ENCODE measurements at places on chromosomes 7 and 10.
A peak's percentile ranks its signal among the peaks of the same experiment; 100 is the strongest.

GRCh38 chr7:143429770-143430698 lies 13.2 kb upstream of the TAS2R60 start:
- DNase-seq, result no peak

- no peak for DNase-seq
These were observed 73.4 kb downstream of the SGMS1 start for GRCh38 chr10:50550291-50550839.

DNA sequence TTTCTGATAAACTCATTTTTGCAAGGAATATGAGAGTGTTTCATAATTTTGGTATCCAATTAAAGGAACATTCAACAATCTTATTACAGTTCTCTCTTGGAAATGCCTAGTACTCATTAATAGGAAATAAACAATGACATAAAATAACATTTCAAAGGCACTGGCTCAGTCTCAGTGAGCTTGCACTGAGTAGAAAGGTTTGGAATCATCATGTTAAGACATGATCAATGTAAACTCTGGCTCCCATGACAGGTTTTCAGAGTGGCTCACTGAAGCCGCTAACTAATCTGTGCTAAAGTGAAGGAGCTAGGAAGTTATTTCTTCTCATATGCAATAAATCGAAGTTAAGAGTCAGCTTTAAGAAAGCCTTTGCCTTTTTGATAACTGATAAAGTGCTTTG lies 203.3 kb upstream of the HGF start:
- no peak for DNase-seq

- no peak for DNase-seq
These were observed 81.3 kb upstream of the AGR3 start for GRCh38 chr7:16963044-16963443.

- no peak for DNase-seq
These were observed 7.3 kb upstream of the ADAM8 start for GRCh38 chr10:133283931-133284330.

DNA sequence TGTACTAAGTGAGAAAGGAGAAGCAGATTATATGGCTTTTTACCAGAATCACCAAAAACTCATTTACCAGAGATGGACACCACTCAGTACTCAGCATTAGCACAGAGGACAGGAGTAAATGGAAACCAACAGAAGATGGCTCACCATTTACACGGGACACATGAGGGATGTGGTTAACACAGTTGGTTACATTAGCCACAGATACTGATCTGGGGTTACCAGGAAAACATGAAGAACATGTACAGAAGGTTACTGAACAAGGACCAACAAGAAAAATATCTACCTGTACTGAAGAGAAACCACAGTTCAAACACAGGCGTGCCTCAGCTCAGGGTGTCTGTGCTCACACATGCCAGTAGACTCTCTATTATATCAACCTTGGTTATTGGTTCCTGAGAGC lies 1285.8 kb upstream of the SORCS1 start:
- no peak for DNase-seq

DNA sequence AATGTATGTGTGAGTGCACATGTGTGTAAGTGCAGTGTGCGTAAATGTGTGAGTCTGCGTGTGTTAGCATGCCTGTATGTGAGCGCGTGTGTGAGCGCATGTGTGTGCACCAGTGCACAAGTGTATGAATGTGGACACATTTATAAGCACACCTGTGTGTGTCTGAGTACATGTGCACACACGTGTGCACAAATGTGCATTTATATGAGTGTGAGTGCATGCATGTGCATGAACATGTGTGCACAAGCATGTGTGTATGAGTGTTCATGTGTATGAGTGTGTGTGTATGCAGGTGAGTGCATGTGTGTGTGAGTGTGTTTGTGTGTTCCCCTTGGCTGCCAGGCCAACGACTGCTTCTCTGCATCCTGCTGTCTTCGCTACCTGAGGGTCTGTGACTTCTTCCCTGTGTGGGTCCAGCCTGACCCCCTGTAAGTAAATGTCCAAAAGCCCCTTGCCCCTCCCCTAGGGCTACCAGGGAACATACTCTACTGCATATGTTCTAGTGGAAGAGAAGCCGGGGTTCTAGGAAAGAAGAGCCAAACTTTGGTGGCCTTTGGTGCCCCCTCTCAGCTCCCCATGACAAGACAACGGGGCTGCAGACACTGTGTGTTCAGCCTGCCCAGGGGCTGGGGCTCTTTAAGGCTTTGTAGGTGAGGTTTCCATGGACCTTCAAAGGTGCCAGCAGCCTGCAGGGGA lies 17.0 kb downstream of the GOLGA7B start:
- no peak for DNase-seq

- DNase-seq, result no peak
These were observed 222.6 kb downstream of the EBF3 start for GRCh38 chr10:129741280-129741977.

- no peak for DNase-seq
These were observed 72.7 kb downstream of the CUBN start for GRCh38 chr10:17056781-17057428.

GRCh38 chr10:21518149-21518640 lies 7.3 kb downstream of the SKIDA1 start:
- no peak for DNase-seq

DNA sequence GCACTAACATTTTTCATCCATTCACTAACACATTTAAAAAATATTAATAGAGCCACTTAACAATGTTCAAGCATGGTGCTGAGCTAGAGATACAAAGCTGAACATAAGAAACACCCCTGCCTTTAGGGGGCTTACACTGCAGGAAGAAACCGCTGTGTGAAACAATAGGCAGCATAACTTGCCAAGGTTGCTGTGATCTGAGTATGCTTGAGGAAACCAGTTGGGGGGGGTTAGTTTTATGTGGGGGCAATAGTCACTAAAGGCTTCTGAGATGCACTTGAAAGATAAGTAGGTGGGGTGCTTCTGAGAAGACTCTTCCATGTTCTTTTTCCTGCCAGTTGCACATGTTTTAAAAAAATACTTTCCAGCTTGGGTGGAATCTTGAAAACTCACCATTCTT lies 2.8 kb downstream of the RBM17 start:
- DNase-seq, result no peak

GRCh38 chr7:81886211-81886764 lies 116.4 kb upstream of the HGF start:
- no peak for DNase-seq

- no peak for DNase-seq
These were observed 372.3 kb upstream of the NRP1 start for GRCh38 chr10:33706746-33707145.

GRCh38 chr10:14086596-14086995 lies 244.1 kb downstream of the FRMD4A start:
- no peak for DNase-seq

GRCh38 chr10:124539935-124540641 lies 78.5 kb downstream of the LHPP start:
- DNase-seq, result peak; percentile 76

DNA sequence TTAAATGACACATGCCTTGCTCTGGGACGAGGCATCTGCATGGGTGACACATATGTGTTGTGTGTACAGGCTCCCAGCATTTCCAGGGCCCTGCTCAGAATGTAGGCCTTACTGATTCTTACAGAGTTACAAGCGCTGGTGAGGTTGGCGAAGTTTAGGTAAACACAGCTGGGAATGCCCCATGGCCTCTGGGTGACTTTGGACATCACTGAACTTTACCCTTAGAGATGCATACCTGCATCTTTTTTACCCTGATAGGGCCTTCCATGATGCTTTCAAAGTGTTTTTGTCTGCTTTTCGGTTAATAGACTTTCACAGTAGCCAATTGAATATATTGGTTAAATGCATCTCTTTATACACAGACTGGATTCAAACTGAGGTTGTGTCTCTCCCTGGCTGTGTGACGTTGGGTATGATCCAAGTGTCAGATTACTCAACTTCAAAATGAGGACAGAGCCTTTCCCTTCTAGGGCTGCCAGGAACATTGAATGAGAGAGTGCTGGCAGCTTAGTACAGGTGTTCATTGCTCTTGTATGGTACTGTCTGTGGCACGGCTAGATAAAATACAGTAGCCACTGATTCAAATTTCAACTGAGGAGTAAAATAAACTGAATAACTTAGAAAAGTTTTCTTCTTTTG lies 29.5 kb downstream of the EGFR start:
- no peak for DNase-seq

DNA sequence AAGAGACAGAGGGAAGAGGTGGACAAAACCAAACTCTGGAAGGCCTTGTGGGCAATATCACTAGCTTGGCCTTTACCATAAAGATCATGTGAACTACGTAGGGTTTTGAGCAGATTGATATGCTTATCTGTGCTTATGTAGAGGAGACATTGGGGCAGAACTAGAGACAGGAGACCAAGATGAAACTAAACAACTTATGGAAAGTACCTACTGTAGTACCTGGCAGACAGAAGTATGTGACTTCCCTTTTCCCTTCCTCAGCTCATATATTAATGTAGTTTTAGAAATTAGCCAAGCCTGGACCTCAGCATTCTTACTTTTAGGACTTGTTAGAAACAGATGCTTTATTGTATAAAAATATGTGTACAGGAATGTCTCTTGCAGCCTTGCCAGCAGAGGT lies 14.0 kb upstream of the IL6 start:
- no peak for DNase-seq

DNA sequence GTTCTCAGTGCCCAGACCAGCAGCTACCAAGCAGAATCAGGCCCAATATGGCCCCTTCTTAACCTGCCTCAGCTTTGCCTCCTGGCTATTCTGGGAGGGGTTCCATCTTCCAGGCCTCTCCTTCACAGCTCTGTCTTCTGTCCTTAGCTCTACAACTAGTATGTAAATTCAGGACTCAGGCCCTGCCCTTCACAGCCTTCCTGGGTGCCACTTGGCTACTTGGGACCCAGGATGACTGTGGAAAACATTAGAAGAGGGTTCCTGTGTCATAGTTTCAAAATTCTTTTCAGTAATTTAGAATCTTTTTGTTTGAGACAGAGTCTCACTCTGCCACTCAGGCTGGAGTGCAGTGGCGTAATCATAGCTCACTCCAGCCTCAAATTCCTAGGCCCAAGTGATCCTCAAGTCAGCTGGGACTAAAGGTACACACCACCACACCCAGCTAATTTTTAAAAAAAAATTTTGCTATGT lies 33.2 kb upstream of the PAPSS2 start:
- no peak for DNase-seq

GRCh38 chr10:59867590-59867989 lies 38.8 kb downstream of the CCDC6 start:
- no peak for DNase-seq

DNA sequence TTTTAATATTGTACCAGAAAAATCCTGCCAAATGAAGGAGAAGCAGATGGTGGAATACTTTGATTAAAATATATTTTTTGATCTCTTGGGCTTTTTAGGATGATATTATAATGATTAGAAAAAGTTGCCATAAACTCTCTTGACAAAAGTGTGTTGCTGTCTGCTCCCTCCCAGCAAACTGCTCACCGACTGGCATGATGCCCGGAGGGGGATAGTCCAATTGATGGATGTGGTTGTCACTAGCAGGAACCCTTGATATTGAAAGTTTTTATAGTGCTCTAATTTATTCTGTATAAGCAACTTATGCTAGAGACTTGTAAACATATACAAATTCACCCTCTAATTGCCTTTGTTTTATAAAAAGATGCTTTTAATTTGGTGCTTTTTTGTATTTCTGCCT lies 114.0 kb downstream of the DNAH11 start:
- no peak for DNase-seq

DNA sequence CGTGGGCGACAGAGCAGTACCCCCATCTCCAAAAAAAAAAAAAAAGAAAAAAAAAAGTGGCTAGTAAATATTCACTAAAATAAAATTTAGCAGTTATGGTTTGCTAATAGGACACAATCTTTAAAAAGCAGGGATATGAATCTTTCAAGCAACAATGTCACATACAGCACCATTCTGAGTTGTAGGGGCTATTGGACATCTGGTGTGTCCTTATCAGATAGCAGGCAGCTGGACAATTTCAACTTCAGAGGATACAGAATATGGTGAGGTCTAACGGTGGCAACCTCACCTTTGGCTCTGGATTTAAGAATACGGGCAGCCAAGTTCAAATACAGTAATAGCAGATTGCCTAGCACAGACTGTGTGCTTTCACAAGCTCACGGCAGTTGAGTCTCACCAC lies 51.1 kb downstream of the SLC37A3 start:
- DNase-seq, result no peak

DNA sequence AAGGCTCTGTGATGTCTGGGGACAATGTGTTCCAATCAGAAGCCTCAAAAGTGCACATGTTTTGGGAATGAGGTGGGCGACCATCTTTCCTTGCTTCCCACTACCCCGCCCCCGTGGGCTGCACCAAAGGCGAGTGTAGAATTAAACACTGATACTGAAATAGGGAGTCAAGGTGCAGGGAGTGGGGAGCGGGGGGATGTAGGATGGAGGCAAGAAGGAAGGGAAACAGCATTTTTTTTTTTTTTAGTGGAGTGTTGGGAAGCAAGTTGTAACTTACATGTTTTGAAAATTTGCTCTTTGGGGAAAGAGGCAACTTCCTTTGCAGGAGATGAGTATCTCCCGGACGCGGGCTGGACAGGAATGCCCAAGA lies 484 bp upstream of the DLX5 start:
- no peak for DNase-seq

- DNase-seq, result no peak
These were observed 28.2 kb downstream of the ASNS start for GRCh38 chr7:97844036-97844435.

GRCh38 chr10:7787150-7787856 lies 490 bp downstream of the KIN start:
- no peak for DNase-seq

GRCh38 chr10:92756201-92757065 lies 66.7 kb downstream of the HHEX start:
- no peak for DNase-seq

DNA sequence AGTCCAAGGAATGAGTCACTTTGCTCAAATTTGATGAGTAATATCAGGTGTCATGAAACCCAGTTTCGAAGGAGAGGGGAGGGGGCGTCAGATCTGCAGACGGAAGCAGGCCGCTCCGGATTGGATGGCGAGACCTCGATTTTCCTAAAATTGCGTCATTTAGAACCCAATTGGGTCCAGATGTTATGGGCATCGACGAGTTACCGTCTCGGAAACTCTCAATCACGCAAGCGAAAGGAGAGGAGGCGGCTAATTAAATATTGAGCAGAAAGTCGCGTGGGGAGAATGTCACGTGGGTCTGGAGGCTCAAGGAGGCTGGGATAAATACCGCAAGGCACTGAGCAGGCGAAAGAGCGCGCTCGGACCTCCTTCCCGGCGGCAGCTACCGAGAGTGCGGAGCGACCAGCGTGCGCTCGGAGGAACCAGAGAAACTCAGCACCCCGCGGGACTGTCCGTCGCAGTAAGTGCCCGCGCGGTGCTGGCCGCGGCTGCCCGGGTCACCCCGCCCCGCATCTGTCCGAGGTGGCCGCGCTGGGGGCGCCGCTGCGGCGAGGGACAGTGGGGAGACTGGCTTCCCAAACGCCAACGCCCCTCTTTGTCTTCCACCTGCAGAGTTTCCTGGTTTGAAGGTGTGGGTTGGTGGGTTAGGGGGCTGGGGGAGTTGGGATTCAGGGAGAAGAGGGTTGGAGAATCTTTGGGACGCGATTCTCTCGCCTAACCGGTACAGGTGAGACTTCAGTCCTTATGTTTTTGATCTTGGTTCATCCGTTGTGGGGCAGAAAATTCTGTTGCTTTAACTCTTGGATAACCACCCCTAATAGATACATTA lies at the start of gene TAC1:
Gene TAC1, plus strand, starts transcription at position 351 of the 829 bp plus-strand sequence. CDS start 527 bp downstream, outside the sequence.
- no peak for DNase-seq

GRCh38 chr10:8369666-8370065 lies 315.2 kb downstream of the GATA3 start:
- DNase-seq, result no peak
